ENCODE measurements at places on chromosomes 11 and 22.
A peak's percentile ranks its signal among the peaks of the same experiment; 100 is the strongest.

GRCh38 chr11:59172345-59173079, 580 bp downstream of the DTX4 start:
- peak; percentile 9 for DNase-seq

DNA sequence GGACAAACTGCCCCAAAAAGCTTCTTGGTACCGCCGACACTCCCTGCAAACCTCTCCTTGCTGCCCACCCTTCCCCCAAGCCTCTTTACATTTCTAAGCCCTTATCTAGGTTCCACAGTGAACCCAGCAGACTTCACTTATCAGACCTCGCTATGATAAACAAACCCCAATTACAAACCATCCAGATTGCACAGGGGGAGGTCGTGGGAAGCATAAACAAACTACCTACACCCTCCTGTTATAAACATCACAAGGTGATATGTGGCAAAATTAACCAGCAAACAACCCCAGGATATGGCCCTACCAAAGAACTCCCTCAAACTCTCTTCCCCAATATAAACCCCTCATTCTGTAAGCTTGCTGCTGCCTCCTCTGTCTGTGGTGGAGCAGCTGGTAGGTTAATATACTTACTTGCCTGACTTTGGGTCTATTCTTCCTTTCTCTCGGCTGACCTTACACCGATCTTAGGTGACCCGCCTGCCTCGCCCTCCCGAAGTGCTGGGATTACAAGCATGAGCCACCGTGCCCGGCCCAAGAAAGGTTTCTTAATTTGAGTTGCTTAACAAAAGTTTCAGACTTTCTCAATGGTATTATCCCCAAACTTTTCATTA, 66.0 kb upstream of the TENM4 start:
- DNase-seq = no peak

DNA sequence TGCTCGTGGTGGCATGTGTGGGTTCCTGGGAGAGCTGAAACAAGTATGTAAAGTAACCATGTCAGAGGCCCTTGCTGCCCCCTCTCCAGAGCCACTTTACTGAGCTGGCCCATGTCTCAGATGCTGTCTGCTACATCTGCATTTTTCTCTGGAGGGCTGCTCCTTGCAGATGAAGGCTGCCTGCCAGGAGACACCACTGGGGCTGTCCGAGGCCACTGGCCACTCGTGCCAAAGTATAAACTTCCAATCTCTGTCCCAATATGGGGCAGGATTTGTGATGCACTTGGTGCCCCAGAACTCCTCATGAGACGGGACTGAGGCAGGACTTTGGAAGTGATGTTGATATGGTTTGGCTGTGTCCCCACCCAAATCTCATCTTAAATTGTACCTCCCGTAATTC, 478.4 kb upstream of the B3GAT1 start:
- DNase-seq = no peak

DNA sequence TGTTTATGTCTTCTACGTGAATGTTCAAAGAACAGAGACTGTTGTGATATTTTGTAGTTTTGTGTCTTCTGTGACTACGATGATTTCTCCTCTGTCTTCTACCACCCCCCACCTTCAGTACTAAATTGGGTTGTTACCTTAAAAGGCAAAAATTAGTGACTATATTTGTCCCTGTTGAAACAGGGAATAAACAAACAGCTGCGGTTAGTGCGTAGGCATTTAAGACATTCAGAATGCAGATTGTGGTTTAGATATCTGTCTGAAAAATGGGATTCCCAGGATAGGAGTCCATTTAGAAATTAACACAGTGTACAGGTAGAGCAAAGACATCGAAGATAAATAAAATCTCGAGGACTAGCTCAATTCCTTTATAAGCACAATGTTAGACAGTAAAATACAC, 15.6 kb upstream of the ARHGAP42 start:
- DNase-seq = no peak

DNA sequence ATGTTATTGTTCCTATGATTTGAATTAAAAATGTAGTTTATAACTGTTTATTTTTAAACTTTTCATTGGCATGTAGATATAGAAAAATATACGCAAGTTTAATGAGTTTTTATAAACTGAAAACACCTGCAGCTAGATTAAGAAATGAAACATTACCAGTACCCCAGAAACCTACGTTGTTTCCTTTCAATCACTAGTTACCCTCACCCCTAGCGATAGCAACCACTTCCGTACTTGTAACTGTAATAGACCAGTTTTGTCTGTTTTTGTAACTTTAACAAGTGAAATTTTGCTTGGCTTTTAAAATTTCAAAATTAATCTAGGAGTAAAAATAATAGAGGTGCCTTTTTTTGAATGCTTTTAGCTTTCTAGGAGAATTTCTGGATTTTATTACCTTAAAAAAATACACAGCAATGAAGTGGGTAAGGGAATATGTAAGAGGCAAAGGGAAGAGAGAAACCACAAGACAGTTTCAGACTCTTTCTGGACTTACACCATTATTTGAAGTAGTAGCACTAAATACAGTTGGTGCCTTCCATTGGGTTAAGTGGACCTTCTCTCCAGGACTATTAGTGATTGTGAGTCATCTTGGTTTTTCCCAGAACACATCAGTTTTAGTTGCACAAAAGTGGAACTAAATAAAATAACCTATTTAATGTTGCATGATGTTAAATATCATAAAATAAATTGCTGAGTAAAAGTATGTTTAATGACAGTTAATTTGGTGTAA, 18.7 kb upstream of the NAT10 start:
- DNase-seq = peak; percentile 83

All from T-helper 2 cell (primary cell).